Tongue (tissue), 3 donors: ENCODE measurements at places on chromosomes 5 and 9. TPM values are rescaled to one million over a fixed set of nuclear protein-coding genes. Genes with fewer than 3 reads are reported as not detected.

The GRIN3A gene
- total RNA-seq: 0.21 TPM

The CDKN2A gene
- total RNA-seq: not detected

- no peak for DNase-seq
Measured at GRCh38 chr5:92565673-92566072, 1015.3 kb downstream of the NR2F1-AS1 start.

DNA sequence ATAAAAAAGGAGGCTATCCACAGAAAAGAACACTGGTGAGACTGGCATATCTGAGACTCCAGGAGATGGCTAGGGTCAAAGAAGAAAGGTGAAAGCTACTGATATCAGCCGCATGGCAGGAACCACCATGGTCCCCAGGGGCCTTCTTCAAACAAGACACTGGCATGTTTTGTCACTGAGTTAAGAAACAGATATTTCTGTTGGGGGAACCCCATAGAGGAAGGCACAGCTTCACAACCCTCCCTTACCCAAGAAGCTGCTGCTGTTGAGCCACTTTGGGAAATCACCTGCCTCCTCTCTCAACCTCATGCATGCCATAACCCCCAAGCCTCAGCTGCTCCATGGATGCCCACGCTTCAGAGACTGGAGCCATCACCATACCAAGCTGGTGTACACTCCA lies 13.3 kb upstream of the BTNL3 start:
- DNase-seq: no peak

The LCN15 gene
- total RNA-seq: not detected
